K562 (cell line): ENCODE measurements at places on chromosomes 16 and 17.

DNA sequence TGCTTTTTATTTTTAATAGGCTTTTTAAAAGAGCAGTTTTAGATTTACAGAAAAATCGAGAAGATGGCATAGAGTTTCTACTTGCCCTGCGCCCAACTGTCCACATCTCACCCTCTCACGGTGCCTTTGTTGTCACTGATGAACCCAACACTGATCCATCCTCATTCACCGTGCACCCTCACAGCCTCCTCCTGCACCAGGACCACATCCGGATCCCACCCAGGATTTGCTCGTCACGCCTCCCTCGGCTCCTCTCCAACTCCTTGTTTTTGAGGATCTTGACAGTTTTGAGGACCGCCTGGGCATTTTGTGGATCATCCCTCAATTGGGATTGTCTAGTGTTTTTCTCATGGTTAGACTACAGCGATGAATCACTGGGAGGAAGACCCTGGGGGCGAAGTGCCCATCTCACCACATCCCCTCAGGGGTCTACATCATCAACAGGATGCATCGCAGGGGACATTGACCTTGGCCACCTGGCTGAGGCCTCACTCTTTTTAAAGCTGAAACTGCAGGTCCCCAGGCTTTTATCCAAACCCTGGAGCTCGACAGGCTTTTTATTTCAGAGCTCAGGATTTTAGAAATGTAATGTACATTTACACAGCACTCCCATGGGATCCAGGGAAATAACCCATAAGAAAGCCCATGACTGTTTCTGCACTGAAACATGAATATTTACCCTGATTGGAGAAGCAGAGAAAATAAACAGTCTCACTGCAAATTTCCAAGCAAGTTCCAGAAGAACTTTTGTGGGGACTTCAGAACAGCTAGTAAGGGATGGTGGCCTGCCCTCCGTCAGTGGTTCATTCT lies 71.8 kb upstream of the ZNF469 start:
- H3K27me3 ChIP-seq = no peaks in the 10 kb centered on the region
- no peaks in the 10 kb centered on the region for H3K36me3 ChIP-seq
- H3K27ac ChIP-seq = no peak overlapping the region
- peaks cover 21% of the 10 kb centered on the region; the same call in 2 of the 3 replicates for H3K4me1 ChIP-seq

DNA sequence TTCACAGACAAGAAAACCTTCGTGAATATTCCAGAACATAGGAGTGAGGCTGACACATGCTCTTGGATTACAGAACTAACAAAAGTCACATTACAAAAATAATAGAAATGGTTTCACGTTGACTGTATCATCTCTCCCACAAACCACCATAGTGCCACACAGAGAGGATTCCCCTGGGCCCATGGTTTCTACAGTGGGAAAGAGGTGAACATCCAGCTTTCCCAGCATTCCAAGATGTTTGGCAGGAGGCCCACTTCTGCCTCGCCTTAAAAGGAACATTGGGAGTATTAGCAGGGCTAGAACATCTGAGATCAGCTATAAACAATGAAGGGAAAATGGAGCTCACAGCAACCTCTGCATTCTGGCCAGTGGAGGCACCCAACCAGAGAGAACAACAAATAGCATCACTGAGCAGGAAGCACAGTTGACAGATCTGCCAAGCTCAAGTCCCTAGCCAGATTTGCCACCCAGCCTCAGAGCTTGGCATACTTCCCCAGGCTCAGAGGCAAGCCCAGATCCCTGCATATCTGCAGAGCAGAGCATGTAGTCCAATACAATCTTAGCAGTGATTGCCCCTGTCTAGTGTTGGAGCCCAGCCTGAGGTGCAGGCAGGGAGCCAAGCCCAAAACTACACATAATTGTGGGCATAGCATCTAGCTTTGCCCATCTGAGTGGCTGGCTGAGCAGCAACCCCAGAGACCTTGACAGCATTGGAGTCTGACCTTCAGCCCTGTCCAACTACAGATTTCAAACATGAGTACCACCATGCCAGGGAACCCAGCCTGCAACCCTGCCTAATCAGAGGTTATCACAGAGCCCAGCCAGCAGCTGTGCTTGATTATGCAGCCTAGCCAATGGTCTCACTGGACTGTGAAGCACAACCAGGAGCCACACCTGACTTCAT lies 260.4 kb downstream of the CEP112 start:
- H3K27me3 ChIP-seq = no peaks in the 10 kb centered on the region
- no peaks in the 10 kb centered on the region for H3K36me3 ChIP-seq
- H3K4me1 ChIP-seq = no peaks in the 10 kb centered on the region
- no peak overlapping the region for H3K27ac ChIP-seq

DNA sequence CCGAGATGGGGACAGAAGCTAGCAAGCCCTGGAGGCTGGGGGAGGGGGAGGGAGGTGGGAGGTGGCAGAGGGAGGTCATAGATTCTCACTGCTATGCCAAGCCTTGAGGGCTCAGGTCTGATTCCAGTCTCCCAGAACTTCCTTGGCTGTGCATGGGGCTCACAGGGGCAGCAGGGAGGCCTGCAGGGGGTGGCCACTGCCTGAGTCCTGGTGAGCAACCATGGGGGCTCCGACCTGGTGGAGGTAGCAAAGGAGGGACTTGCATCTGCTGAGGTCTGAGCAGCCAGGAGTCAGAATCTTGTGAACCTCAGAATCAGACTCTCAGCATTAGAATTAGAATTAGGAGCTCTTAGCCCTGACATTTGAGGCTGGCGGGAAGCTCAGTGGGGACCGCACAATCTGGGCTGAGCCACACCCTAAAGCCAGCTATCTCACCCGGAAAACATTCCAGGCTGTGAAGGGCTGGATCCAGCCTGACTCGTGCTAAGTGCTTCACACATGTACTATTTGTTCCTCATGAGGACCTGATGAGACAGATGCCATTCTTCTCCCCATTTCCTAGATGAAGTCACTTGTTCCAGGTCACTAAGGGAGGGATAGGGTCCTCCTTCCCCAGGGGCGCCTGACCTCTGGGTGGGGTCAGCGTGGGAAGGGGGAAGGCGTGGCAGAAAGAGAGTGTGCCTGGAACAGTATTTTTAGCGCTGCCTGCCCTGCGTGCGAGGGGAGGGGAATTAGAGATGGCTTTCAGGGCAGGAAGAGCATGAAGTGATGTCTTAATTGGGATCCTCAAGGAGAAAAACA lies 17.3 kb upstream of the KCNJ12 start:
- H3K27ac ChIP-seq = no peak overlapping the region
- H3K4me1 ChIP-seq = no peaks in the 10 kb centered on the region; the same call in 1 of the 2 replicates
- DNase-seq = no peak
- peaks cover 17% of the 10 kb centered on the region for H3K27me3 ChIP-seq
- no peaks in the 10 kb centered on the region for H3K36me3 ChIP-seq

DNA sequence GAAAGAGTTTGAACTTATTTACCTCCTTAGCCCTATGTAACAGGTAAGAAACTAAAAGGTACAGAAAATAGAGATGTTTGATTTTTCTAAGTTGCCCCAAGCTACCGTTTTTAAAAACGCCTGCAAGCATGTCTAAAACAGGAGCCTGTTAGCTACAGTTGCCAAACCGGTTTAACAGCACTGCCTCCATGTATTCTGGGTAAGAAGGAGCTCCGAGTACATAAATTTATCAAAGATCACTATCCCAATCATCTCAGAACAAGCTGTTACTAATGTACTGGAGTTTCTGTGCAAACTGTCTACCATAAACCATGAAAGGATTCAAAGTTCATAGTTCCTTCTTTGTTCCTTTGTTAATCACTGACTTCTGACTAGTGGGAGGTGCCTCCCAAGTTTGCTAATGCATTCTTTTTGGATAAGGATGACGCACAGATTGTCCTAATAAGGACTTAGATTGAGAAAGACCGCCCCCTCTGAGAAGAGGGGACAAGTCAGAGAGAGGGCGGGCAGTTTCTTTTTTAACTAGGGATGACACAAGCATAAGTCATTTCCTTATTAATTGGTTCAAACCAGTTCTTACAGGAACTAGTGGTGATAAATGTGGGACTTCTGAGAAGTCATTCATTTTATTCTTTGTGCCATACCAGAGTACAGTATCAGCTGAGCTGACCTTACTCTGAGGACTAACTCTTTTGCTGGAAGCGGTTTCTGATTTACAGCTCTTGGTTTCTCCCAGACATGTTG lies 55.3 kb downstream of the TUBD1 start:
- DNase-seq = peak; percentile 72
- H3K27me3 ChIP-seq = no peaks in the 10 kb centered on the region
- peaks cover 43% of the 10 kb centered on the region for H3K36me3 ChIP-seq
- H3K4me1 ChIP-seq = peaks cover 29% of the 10 kb centered on the region
- H3K4me3 ChIP-seq = peak overlapping the region; percentile 96

- DNase-seq = no peak
- no peak overlapping the region for H3K4me3 ChIP-seq
- no peaks in the 10 kb centered on the region for H3K27me3 ChIP-seq
Measured at GRCh38 chr16:88479793-88480760, 27.0 kb downstream of the ZFPM1 start.

DNA sequence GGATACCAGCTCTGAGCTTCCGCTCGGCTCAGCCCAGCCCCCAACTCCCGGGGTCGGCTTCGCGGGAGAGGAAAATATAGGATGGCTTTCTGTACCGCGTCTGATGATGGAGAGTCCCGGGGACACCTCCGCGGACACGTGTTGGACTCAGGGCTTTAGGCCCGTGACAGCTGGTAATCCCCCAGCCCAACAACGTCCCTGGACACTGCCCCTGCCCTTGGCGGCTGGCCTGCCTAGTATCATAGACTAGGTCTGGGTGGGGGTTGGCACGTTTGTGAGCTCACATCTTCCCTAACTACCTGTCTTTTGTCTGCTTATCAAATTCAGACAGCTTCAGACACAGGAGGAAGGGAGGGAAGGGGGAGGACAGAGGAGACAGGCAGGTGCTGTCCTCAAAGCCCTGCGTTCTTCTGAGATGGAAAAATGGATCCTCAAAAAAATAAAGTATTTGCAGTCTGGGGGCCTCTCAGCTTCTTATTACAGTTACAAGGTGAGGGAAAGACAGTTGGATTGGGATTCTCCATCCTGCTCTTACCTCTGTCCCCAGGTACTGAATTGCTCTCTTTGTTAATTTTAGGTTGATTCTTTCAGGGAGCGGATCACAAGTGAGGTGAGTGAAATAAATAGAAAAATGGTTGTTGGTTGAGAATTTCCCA lies 698 bp downstream of the PSME3 start:
- peak overlapping the region; percentile 95 for H3K27ac ChIP-seq
- H3K36me3 ChIP-seq = peaks cover 46% of the 10 kb centered on the region
- H3K4me3 ChIP-seq = peak overlapping the region; percentile 90
- H3K27me3 ChIP-seq = no peaks in the 10 kb centered on the region

DNA sequence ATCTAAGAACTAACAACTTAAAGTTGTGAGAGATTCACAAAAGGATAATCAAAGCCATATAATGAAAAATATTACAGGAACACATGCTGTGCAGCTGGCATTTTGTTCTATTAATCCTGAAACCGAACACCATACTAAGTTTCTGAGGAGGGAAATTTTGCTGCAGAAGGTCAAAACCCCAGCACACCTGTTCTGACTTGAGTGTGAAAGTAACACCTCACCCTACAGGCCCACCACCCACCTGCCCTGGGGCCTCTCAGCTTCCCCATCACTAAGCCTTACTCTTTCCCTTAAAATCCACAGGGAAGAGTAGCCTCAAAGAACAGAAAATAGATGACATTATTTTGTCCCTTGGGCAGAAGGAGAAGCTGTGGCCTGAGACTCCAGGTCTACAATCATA lies 44.8 kb downstream of the STAT5A start:
- H3K27ac ChIP-seq = no peak overlapping the region
- H3K4me1 ChIP-seq = no peaks in the 10 kb centered on the region
- H3K27me3 ChIP-seq = no peaks in the 10 kb centered on the region
- peaks cover 78% of the 10 kb centered on the region for H3K36me3 ChIP-seq
- H3K4me3 ChIP-seq = no peak overlapping the region

- no peak for DNase-seq
- H3K27ac ChIP-seq = no peak overlapping the region
- H3K36me3 ChIP-seq = peaks cover 81% of the 10 kb centered on the region
- no peaks in the 10 kb centered on the region for H3K4me1 ChIP-seq
Measured at GRCh38 chr16:23544436-23544835, 12.7 kb downstream of the EARS2 start.

DNA sequence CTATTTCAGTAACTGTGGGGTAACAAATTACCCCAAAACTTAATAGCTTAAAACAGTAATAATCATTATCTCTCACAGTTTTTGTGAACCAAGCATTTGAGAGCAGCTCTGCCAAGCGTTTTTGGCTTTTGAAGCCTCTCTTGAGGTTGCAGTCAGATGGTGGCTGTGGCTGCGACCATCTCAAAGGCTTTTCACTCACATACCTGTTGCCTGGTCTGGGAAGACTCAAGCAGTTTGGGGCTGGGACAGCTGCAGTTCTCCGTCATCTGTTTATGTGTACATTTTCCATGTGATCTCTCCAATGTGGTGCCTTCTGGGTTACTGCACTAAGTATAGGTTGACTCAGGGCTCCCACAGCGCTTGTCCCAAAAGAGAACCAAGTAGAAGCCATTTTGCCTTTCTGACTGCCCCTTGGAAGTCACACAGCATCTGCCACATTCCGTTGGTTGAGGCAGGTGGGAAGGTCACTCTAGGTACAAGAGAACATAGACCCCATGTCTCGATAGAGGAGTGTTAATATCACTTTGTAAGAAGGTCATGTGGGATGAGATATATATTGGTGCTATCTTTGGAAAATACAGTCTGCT lies 49.6 kb downstream of the LDHD start:
- no peak overlapping the region for H3K4me3 ChIP-seq
- peaks cover 67% of the 10 kb centered on the region for H3K4me1 ChIP-seq
- no peaks in the 10 kb centered on the region for H3K36me3 ChIP-seq
- no peaks in the 10 kb centered on the region for H3K27me3 ChIP-seq

GRCh38 chr16:49431040-49431439 lies 57.4 kb downstream of the C16orf78 start:
- H3K27ac ChIP-seq = no peak overlapping the region
- H3K27me3 ChIP-seq = peaks cover 21% of the 10 kb centered on the region; the same call in 1 of the 2 replicates
- no peaks in the 10 kb centered on the region for H3K4me1 ChIP-seq
- H3K36me3 ChIP-seq = no peaks in the 10 kb centered on the region
- no peak for DNase-seq
- no peak overlapping the region for H3K4me3 ChIP-seq

DNA sequence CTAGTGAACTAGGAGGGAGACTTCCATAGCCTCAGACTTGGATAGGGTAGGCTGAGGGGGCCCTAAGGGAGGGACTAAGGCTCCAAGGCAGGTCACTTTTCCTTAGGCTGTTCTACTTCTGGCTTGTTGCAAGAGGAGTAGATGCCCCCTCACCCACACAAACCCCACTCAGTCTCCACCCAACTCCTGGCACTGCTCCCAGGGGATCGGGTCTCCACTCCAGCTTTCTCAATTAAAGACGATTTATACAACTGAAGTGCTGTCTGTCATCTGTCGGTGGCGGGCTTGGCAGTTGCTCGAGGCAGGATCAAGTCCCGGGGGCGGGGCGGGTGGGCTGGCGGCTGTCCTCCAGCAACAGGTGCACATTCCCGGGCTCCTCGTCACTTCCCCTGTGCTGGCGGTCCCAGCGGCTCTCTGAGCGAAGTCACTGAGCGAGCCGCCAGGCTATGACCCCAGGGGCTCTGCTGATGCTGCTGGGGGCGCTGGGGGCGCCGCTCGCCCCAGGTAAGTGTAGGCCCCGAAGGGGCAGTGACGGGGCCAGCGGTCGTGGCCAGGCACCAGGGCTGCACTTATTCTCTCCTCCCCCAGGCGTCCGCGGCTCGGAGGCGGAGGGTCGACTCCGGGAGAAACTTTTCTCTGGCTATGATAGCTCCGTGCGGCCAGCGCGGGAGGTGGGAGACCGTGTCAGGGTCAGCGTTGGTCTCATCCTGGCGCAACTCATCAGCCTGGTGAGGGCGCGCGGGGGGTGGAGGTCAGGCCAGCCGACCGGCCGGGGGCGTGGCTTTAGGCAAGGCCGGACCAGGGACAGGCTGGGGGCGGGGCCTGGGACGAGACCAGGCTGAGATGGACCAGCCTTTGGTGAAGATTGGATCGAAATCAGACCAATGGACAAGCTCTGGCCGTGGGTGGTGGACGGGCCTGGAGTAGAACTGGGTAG lies at the start of gene CHRNB1:
Gene CHRNB1, plus strand, starts transcription at position 380 of the 937 bp plus-strand sequence. Its CDS starts 67 bp downstream, at position 447.
- H3K36me3 ChIP-seq = no peaks in the 10 kb centered on the region
- peaks cover 15% of the 10 kb centered on the region; the same call in 2 of the 3 replicates for H3K4me1 ChIP-seq
- peak within 1 kb of the TSS; percentile 35 for H3K4me3 ChIP-seq
- peak within 1 kb of the TSS; percentile 30; the same call in 2 of the 3 replicates for H3K27ac ChIP-seq
- H3K27me3 ChIP-seq = no peaks in the 10 kb centered on the region
- peak; percentile 90 for DNase-seq
